Fibroblast of skin of right biceps (primary cell): ENCODE measurements at places on chromosomes 11 and 22.

DNA sequence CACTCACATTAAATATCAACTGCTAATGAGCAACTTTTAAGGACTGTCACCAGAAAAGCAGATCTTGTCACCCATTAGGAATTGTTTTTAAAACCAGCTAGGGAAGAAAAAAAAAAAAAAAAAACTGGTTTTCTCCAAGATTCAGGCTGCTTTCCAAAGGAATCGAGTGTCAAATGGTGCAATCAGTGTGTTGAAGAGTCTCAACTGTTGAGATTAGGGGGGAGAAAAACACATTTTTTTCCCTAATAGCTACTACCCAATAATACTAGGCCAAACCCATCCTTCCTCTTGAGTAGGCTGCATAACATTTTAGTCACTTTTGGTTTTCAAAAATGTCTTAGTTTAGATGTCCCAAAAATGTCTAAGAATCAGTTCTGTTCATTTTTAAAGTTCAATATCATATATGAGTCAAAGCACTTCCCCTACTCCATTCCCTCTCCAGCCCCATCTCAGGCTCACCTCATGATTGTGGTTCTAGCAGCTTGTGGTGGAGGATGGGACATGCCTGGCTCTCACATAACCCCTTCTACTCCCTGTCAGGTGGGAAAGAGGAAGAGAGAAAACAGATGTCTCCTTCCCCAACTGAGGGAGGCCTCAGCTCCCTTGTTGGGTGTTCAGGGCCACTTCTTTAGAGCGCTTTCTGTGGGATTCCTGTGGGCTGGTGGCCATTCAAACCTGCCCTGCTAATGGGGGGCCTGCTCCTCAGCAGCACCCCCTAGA lies 193.6 kb downstream of the CWF19L2 start:
- DNase-seq = no peak

DNA sequence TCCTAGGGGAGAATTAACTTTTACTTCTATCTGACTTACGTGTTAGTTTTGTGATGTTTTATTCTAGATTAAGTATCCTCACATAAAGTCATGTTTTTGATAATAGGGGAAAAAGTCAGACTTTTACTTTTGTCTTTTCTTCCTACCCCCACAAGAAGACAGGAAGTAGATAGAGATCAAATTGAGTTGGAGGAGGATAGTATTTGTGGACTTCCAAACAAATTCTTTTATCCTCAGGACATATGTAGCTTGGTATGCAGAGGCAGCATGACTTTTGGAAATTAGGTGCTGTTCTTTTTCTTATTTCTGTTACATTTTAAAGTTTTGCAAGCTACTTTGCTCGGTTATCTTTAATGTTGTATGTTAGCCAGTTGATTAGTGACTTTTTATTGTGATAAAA lies 61.4 kb downstream of the MTMR3 start:
- DNase-seq = peak; percentile 21

DNA sequence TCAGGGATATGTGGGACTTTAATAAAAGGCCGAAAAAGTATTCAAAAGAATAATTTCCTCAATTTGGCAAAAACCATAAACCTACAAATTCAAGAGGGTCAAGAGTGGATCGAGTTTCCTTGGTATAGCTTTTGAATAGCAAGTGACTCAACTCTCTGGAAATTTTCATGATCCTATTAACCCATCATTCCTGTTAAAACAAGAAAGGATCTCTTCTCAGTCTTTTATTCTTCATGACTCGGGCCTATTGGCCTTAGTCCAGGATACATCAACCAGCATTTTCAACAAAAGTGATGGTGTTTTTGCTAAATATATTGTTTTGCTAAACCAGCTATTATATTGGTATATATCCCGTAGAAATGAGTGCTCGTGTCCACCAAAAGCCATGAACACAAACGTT lies 110.3 kb downstream of the ATXN10 start:
- peak; percentile 69 for DNase-seq

DNA sequence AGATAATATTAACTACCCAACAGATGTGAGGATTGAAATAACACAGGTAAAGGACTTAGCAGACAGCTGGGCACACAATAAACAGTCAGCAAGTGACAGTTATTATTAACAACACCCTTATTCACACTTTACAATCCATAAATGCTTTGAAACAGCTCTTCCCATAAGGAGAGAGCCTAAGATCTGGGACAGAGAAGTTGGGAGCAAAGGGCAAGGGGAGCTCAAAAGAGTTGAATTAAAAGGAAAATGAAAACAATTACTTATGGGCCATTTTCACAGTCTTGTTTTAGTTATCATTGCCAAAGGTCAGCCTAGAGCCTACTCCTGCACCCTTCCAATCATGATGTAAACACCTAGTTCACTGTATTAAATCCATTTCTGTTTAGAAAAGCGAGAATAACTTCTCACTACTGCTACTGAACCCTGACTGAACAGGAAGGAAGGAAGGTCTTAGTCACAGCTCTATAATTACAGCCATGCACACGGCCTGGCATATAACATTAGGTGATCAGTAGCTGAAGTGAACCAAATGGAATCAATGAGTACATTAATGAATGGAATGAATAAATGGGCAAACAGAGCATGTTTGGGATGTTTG lies 111.3 kb downstream of the PLEKHA7 start:
- DNase-seq = no peak

- no peak for DNase-seq
Measured at GRCh38 chr11:85750646-85751045, 60.3 kb downstream of the SYTL2 start.

- no peak for DNase-seq
Measured at GRCh38 chr22:49300951-49301397, 526.7 kb downstream of the BRD1 start.

- no peak for DNase-seq
Measured at GRCh38 chr11:123082977-123083376, 21.0 kb upstream of the HSPA8 start.

GRCh38 chr11:16418428-16419097 lies 62.2 kb upstream of the SOX6 start:
- DNase-seq = no peak

DNA sequence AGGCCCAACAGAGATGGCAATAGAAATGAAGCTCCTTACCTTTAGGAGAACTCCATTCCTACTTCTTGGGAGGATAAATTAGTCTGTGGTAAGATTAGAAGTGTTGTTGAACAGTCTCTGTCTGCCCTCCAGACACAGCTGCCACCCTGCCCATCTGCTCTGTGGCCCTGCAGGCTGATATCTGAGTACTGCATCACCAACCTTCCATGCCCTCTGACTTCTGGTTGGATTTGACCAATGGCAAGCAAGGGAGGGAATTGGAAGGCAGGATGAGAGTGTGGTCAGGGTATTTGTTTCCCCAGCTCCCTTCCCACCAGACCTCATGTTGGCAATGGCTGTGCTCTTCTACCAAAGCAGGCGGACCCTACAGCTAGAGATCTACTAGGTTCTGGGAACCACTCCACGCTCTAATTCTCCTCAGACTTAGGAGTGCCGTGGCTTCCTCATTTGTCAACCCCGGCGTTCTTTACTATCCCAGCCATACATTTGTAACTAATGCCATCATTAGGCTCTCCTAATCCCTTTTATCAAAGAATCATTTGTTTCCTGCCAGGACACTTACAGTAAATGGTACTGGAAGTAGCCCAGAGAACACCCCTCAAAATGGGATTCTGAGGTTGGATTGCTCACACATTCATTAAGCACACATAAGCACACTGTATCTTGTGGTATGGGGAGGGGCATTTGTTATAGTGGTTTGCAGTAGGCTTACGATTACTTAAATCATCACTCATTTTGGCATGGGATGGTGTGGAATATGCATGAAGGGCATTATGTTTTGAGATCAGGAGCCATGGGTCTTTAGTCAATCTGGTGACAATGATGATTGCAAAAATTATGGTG lies 35.4 kb upstream of the CD44 start:
- peak; percentile 85 for DNase-seq
